ENCODE measurements at places on chromosomes 5 and 9.

DNA sequence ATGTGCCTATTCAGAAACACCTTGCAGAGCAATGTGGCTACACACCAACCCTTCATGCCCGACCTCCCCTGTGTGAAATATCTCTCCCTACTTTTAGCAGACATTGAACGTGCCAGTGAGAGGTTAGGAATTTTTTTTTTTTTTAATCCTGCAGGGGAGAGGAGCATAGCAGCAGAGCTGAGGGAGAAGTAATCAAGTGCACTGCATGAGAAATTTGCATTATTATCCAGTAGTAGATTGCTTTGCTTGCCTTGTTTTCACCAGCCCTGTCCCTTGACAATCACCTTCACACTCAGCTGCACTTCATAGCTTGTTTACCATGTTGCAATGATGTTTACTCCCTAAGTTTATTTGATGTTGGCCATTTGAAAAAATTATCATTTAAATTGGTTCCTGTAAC lies 489.6 kb upstream of the ZNF608 start:
- DNase-seq, result no peak

DNA sequence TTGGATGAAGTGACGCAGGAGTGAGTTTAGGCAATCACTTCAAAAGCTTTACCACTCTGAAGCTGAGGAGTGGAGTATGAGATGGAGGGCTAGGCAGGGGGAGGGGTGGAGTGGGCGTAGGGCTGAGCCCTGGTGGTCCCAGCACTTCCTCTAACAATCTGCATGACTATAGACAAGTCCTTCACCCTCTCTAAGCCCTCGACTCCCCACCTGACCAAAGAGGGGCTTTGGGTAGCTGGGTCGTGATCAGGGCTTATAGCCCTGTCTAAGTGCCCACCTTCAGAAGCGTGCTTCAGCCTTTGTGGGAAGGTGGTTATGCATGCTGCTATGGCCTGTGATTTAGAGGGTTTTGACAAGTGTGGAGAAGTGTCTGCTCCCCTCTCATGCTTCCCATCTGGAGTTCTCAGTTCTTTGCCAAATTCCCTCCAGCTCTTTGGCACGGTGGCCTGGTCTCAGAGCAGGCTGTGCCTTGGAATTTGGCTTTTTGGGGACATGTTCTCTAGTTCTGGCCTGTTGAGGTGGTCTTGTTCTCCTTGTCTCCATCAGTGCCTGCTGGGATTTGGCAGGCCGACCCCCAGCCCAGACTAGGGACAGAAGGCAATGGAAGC lies 53.0 kb downstream of the ACTBL2 start:
- DNase-seq, result no peak

DNA sequence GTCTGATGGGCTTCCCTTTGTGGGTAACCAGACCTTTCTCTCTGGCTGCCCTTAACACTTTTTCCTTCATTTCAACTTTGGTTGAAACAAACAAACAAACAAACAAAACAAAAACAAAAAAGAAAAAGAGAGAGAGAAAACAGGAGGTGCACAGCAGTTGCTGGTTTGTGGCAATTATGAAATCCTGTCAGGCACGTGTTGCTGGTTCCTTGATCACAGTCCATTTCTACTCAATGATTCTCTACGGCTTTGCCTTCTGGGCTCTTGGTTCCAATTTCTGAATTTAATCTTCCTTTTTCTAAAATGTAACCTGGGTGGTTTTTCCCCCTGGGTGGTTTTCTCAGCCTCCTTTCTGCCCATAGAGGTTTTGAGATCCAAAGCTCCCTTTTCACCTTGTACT lies 17.8 kb upstream of the PANK3 start:
- no peak for DNase-seq

- no peak for DNase-seq
Measured at GRCh38 chr5:15191012-15191411, 309.0 kb upstream of the FBXL7 start.

- no peak for DNase-seq
Measured at GRCh38 chr9:132464547-132464946, 54.5 kb downstream of the CFAP77 start.

- no peak for DNase-seq
Measured at GRCh38 chr5:79842006-79842881, 148.8 kb downstream of the MTX3 start.

GRCh38 chr5:4144411-4145007 lies 548.9 kb downstream of the IRX1 start:
- no peak for DNase-seq

- no peak for DNase-seq
Measured at GRCh38 chr5:40376566-40376965, 303.1 kb upstream of the PTGER4 start.

DNA sequence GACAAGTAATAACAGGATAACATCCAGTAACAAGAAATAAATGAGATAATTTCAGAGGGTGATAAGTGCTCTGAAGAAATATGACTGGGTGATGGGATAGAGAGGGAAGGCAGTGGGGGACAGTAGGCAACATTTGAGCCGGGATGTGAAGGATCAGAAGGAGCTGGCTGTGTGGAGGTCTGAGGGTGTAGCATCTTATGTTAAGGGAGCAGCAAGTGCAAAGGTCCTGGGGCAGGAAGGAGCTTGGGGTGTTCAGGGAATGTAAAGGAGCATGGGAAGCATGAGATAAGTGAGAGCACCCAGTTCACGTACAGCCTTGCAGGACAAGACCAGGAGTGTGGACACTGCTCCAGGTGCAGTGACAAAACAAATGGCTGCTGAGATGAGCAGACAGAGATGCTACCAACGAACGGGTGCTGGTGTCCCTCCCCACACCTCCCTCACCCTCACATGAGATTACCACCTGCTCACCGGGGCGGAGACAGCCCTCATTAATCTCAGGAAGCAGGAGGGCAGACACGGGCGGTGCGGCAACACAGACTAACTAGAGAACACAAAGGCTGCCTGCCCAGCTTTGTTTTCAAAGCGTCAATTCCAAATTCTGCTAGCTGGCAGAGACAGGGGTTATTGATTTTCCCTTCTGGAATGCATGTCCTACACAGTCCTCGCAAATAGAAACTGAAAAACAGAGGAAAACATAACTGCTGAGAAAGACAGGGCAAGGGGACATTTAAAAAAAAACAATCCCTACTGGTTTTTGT lies 298.1 kb upstream of the PANK3 start:
- no peak for DNase-seq

GRCh38 chr5:74054139-74054538 lies 428.1 kb downstream of the ARHGEF28 start:
- no peak for DNase-seq

DNA sequence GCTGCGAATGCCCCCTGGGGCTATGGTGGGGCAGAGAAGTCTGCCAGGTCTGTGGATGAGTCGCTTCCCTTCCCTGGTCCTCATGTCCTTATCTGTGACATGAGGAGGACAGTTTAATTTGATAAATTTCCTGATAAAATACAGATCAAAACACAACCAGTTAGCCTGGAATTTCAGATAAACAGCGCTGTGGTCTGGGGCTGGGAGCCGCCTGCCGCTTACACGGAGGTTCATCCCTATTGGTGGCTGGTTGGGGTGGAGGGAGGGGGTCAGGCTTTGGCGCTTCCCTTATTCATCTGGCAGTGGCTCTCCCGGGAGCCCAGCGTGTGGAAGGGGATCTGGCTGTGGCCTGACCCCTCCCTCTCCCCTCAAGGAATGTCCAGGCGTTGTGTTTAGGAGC lies 17.9 kb downstream of the CRB2 start:
- DNase-seq, result no peak

- no peak for DNase-seq
Measured at GRCh38 chr9:120336021-120336752, 243.8 kb downstream of the CDK5RAP2 start.

DNA sequence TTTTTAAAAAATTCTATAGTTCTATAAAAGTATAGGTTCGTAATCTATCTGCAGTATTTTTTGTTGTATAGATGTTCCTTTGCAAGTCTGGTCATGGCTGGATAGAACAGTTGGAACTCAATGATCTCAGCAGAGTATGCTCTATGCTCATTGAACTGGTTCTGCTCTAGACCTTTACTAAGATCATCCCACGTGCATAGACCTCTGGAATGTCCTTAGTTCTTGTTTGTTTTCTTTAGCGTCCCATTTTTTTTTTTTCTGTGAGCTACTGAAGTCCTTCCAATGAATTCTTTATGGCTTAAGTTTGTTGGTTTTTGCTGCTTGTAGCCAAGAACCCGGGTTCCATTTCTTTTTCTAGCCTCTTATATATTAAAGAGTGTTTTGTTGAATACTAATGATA lies 3.5 kb downstream of the TMEM38B start:
- DNase-seq, result no peak

DNA sequence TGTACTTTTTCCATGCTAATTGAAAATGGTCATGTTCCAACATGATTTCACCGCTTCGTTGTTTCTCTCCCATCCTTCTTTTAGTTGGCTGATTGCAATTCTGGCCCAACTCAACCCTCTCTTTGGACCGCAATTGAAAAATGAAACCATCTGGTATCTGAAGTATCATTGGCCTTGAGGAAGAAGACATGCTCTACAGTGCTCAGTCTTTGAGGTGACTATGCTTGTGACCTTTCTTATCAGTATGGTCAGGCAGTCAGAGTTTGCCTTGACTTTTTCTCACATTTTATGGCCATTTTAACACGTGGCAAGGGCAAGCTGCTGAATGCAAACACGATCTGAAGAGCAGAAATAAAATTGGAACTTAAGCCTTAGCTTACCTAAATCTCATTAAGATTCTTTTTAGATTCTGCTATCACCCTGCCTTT lies 36.0 kb upstream of the CREBRF start:
- DNase-seq, result no peak

DNA sequence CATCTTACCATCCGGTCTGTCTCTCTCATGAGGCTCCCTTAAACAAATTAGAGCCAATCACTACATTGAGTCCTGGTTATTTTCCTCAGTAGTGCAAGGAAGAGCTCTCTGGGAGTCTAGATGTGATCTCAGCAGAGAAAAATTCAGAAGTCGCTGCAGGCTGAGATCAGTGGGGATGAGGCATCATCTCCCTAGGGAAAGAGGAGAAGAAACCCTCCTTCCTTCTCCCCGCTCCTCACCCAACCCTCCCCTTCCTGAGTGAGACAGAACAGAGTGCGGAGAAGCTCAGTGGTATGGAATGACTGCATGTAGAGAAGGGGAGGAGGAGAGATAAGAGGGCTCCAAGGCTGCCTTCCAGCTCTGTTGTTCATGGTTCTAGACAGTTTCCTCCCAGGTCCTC lies 80.5 kb downstream of the PAPPA start:
- DNase-seq, result no peak

GRCh38 chr5:54644226-54644625 lies 126.7 kb downstream of the SNX18 start:
- DNase-seq, result no peak

GRCh38 chr9:33250458-33250995 lies 10.6 kb downstream of the SPINK4 start:
- no peak for DNase-seq
